Melanocyte of skin (primary cell): ENCODE measurements at places on chromosomes 1 and 21. TPM values are rescaled to one million over a fixed set of nuclear protein-coding genes. Genes with fewer than 3 reads are reported as not detected.

CBR3 gene
- 77.1 and 77.4 TPM in 2 replicates for total RNA-seq

LMOD1 gene
- total RNA-seq = under 0.01 and 0.73 TPM in 2 replicates

PTPRC gene
- not detected in 2 replicates for total RNA-seq

OR2L13 gene
- not detected in 2 replicates for total RNA-seq

NFIA gene
- total RNA-seq = 5.7 and 6.0 TPM in 2 replicates

IGSF9 gene
- under 0.01 TPM in 1 of 2 replicates, not detected in the other for total RNA-seq

RAB3B gene
- total RNA-seq = 0.33 and 0.77 TPM in 2 replicates

SPATA45 gene
- total RNA-seq = not detected in 2 replicates

MYCL gene
- under 0.01 and 0.36 TPM in 2 replicates for total RNA-seq

MFAP2 gene
- total RNA-seq = 17.6 and 26.2 TPM in 2 replicates

SLC39A1 gene
- 107 TPM in 2 replicates for total RNA-seq

TTC24 gene
- total RNA-seq = not detected in 2 replicates

PROK1 gene
- not detected in 2 replicates for total RNA-seq

SZT2 gene
- total RNA-seq = 23.6 and 31.0 TPM in 2 replicates

SH2D5 gene
- total RNA-seq = 0.34 and 0.36 TPM in 2 replicates

SMIM1 gene
- 1.4 and 6.5 TPM in 2 replicates for total RNA-seq

ETV3L gene
- not detected in 2 replicates for total RNA-seq

FCRL1 gene
- under 0.01 TPM in 1 of 2 replicates, not detected in the other for total RNA-seq

ACKR1 gene
- under 0.01 and 0.36 TPM in 2 replicates for total RNA-seq

LCE1F gene
- not detected in 2 replicates for total RNA-seq

IRF6 gene
- total RNA-seq = 1.7 and 5.5 TPM in 2 replicates
